ENCODE measurements at places on chromosomes 6 and 20.

GRCh38 chr6:93684339-93684738 lies 265.0 kb upstream of the EPHA7 start:
- DNase-seq = no peak

- no peak for DNase-seq
Measured at GRCh38 chr6:131568726-131569125, 4.3 kb upstream of the ARG1 start.

DNA sequence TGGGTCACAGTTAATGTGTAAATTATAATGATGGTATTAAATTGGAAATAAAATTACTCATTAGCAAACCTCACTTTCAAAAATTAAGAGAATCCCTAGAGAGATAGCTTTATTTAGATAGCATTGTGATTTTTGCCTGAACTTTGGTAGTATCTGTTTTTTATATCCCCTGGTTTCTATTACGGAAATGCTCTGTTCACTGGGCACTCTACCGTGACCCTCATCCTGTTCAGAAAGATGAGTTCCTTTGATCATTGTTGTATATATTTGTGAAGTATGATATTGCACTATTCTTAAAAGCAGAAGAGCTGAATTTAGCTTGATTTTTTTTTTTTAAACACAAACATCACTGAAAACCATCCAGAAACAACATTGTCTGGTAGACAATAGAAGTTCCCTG lies 1143.8 kb upstream of the MAP3K7 start:
- no peak for DNase-seq

DNA sequence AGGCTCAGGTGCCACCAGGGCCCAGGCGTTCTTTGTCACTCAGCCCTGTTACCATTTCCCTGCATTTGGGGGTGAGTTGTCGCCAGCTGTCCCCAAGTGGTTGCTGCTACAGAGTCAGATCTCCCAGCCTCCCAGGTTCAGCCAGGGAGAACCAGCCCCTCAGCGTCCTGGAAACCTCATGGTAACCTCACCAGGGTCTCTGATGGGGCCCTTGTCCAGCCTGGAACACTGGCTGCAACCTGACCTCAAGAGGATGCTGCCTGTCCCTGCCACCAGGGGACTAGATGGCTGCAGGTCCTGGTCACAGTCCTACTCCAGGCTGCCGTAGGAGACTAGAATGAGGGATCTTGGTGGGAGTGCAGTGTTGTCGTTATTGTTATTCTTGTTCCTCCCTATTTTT lies 228.3 kb upstream of the PDE10A start:
- DNase-seq = no peak
